ENCODE measurements at places on chromosomes 1 and 21. TPM values are rescaled to one million over a fixed set of nuclear protein-coding genes. Genes with fewer than 3 reads are reported as not detected.

DNA sequence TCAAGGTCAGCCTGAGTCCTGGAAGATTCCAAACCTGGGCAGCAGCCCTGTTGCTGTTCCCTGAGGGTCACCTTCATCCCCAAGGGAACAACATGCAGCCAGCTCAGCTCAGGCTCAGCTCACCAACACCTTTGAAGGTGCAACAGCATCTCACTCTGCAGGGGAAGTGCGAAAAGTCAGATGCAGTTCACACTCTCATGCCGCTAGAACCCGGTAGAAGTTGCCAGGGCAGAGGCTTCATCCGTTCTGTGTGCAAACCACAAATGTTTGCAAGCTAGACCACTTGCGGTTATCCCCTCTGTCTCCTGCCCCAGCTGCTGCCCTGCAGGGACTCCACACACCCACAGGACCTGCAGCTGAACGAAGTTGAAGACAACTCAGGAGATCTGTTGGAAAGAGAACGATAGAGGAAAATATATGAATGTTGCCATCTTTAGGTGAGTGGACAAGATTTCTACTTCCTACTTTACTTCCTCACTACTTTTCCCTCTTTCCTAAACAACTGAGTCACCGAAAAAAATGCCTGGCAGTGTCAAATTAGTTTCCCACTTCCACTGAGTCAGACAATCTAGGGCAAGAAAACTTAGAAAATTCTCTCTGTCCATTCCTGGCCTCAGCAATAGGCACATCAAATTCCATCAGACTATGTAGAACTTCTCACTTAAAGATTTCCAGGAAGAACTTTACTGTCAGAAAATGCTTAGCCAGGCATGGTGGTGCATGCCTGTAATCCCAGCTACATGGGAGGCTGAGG lies 1.8 kb upstream of the FCRL6 start:
- no peak overlapping the region for H3K4me3 ChIP-seq
- no peaks in the 10 kb centered on the region for H3K27me3 ChIP-seq
- H3K36me3 ChIP-seq = no peaks in the 10 kb centered on the region

PTPN7 gene
- total RNA-seq = 6.1 TPM

DNA sequence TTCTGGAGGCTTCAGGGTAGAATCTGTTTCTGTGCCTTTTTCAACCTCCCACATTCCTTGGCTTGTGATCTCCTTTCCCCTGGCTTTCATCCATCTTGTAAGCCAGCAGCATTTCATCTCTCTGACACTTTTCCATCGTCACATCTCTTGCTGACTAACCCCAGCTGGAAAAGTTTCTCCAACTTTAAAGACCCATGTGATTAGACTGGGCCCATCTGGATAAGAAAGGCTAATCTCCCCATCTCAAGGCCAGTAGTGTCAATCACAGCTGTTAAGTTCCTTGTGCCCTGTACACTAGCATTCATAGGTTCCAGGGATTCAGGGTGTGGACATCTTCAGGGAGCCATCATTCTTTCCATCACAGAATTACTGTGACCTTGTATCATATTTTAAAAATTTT lies 452.1 kb downstream of the TTLL7 start:
- DNase-seq = no peak
- no peaks in the 10 kb centered on the region for H3K27me3 ChIP-seq
- H3K4me1 ChIP-seq = peaks cover 37% of the 10 kb centered on the region
- no peaks in the 10 kb centered on the region for H3K36me3 ChIP-seq
- H3K27ac ChIP-seq = no peak overlapping the region

- peaks cover 4% of the 10 kb centered on the region for H3K4me1 ChIP-seq
- H3K4me3 ChIP-seq = no peak overlapping the region
- no peak overlapping the region for H3K27ac ChIP-seq
Measured at GRCh38 chr1:156155756-156156510, 2.5 kb downstream of the SEMA4A start.
